ENCODE measurements at places on chromosomes 6 and 20.

DNA sequence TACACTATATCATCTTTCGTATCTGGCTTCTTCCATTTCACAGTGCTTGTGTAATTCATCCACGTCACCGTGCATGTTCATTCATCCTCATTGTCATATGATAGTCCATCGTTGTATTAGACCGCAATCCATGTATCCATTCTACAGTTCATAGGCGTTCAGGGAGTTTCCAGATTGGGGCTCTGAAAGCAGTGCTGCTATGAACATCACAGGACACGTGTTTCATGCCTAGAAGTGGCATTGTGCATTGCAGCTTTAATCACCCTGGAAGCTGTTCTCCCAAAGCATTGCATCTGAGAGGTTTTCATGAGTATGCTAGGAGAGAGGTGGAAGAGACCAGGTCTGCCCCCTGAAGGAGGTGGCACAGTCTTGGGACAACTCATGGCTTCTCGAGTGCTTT, 35.3 kb downstream of the BMP7 start:
- DNase-seq = no peak

- no peak for DNase-seq
Observed at GRCh38 chr20:55067158-55067825, 591.9 kb downstream of the DOK5 start.

GRCh38 chr6:26367114-26367513, 2.1 kb downstream of the BTN3A2 start:
- DNase-seq = no peak

DNA sequence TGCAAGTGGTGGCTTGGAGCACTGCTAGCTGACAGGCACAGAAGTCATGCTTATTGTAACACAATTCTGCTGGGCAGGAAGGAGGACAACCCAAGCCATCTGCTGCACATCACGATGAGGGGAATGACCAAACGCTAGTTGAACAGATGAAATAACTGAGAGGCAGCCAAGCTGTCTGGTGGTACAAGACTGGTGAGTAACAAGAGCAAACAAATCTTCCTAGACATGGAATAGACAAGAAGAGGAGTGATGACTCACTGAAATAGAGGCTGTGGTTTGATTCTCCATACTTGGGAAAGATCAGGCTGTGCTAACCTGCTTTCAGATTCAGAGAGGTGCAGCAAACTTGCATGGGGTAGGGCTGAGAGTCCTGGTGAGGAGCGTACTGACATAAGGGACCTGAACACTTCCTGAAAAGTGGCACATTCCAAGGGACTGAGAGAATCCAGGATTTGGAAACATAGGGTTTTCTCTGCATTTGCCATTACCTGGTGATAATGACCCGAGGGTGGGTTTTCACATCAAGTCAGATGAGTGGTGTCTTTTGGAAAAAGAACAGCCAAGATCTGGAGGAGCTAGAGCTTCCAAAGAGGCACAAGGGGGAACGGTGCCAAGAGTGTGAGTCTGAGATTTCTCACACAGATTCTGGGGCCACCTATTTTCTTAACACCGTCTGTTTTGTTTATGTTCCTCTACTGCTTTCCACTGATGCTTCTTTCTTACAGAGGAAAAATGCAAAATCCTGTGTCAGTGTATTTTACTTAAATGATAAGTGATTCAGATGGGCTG, 60.0 kb downstream of the PRL start:
- DNase-seq = no peak

- no peak for DNase-seq
Observed at GRCh38 chr6:22717915-22718314, 148.5 kb downstream of the HDGFL1 start.

DNA sequence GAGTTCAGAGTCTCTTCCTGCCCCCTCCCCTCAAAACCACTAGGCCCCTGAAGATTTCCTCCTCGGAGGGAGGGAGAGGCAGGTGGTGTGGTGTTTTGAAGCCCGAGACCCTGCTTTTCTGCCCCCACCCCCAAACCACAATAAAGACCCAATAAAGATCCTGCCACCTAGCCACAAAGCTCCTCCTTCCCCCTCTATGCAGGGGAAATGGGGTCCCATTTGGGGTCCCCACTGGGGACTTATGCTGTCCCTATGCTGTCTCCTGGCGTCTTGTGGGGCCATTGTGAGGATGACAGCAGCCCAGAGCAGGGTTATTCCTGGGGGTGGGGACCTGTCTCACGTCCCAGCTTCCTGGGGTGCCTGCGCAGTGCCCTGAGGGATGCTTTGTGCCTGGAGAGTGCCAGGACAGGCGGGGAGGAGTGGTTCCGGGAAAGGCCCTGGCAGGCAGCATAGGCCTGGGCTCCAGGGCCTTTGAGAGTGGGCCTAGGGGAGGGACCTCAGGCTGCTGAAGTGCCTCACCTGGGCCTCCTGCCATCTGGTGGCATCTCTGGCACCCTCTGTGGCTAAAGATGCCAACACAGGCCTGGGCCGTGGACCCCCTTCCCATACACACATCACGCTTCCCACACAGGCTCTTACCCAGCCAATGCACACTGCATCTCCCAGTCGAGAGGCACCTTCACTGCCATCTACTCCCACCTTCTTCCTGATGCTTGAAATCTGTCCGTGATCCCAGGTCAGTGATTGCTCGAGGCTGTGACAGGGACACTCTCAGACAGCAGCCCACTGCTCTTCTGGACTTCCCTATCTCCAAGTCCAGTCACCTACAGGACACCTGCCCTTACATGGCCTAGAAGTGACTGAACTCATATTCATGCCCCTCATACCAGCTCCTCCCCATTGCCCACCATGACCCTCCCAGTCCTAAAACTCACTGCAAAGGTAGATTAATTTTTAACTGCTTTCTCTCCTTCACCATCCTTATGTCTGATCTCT, 7.9 kb upstream of the ARMC12 start:
- DNase-seq = no peak
